ENCODE measurements at places on chromosomes 1 and 21.

DNA sequence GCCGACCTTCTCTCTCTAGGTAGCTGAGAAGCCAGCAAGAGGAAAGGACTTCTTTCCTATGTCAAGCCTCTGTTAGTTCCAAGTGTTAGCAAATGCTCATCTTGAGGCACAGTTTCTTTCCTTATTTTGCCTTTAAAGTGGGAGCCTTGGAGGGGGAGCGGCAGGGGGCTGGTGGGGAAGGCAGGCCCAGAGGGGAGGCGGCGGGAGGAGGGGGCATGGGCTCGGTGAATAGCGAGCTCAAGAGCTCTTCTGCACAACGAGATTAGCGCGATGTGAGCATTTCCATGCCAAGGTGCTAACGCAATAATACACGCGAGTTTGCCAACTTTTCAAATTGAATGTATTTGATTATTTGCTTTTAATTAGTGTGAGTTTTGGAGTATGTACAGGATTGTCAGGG, 372.6 kb downstream of the RPS6KC1 start:
- no peak for DNase-seq

DNA sequence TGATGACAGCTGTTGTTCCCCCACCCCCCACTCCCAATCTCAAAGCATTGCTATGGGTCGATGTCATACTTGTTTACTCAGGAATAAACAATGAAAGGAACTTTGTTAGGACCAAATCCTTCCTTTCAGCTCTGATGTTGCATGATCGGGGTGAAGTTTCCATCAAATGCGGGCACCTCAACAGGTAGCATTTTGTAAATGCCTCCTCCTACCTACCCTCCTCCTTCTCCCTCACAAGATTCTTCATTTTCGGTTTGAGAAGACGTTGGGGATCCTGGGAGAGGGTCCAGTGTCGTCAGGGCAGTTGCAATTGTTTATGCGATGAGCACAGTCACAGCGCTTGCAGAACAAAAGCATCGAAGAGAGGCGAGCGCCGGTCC, 758 bp upstream of the HUNK start:
- no peak for DNase-seq

- no peak for DNase-seq
Observed at GRCh38 chr1:38926091-38926490, 15.5 kb downstream of the RHBDL2 start.

DNA sequence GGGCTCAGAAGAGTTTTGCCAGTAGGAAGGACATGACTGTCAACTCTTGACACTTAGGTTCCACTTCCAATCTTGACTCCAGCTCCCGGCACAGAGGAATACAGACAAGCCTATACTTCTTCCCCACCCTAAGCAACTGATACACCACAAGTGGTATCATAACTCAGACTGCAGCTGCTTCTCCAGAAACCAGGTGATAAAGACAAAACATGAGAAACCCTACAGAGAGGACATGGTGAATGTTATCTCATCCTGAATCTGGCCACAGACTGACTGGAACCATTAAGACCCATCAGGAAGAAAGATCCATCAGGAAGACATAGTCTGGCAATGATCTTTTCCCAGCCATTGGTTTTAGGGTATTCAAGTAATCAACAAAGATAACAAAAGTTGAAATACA, 13.8 kb downstream of the PAXBP1 start:
- no peak for DNase-seq

DNA sequence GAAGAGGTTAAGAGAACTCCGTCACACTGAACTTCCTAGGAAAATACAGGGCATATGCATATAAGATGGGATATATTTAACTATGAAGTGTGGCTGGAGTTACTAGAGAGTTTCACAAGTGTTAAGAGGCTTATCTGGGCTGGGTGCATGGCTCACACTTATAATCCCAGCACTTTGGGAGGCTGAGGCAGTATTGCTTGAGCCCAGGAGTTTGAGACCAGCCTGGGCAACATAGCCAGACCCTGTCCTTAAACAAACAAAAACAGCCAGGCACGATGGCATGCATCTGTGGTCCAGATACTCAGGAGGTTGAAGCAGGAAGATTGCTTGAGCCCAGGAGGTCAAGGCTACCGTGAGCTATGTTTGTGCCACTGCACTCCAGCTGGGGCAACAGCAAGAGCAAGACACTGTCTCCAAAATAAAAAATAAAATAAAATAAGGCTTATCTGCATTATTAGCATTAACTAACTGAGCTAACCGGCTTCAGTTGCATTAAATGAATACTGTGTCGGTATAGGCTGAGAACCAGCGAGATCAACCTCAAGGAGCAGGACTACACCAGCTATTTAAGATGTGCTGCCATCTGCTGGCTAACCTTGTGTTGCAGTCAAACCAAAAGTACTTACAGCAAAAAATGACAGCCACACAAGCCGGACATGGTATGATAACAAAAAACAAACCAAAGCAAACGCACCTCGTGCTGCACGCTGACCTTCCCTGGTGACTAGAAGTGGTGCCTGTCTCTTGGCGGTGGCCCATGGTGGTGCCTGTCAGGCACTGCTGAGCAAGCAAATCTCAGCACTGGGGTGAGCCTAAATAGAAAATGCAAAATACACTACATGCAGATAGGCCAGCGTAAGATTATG, 19.7 kb upstream of the RBBP5 start:
- DNase-seq: peak; percentile 69

- DNase-seq: no peak
Observed at GRCh38 chr1:162135271-162135775, 65.8 kb downstream of the NOS1AP start.

- no peak for DNase-seq
Observed at GRCh38 chr1:168288311-168289052, 7.8 kb downstream of the TBX19 start.

GRCh38 chr1:87044840-87045239, 130.4 kb downstream of the HS2ST1 start:
- DNase-seq: no peak

GRCh38 chr1:195899762-195900352, 708.4 kb downstream of the KCNT2 start:
- DNase-seq: no peak

DNA sequence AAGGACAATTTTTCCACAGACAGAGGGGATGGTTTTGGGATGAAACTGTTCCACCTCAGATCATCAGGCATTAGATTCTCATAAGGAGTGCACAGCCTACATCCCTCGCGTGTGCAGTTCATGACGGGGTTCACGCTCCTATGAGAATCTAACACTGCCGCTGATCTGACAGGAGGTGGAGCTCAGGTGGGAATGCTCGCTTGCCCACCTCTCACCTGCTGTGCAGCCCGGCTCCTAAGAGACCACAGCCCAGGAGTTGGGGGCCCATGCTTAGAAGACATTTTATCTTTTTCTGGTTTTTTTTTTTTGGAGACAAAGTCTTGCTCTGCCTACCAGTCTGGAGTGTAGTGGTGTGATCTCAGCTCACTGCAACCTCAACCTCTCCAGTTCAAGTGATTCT, 16.0 kb downstream of the GNB1 start:
- DNase-seq: no peak

DNA sequence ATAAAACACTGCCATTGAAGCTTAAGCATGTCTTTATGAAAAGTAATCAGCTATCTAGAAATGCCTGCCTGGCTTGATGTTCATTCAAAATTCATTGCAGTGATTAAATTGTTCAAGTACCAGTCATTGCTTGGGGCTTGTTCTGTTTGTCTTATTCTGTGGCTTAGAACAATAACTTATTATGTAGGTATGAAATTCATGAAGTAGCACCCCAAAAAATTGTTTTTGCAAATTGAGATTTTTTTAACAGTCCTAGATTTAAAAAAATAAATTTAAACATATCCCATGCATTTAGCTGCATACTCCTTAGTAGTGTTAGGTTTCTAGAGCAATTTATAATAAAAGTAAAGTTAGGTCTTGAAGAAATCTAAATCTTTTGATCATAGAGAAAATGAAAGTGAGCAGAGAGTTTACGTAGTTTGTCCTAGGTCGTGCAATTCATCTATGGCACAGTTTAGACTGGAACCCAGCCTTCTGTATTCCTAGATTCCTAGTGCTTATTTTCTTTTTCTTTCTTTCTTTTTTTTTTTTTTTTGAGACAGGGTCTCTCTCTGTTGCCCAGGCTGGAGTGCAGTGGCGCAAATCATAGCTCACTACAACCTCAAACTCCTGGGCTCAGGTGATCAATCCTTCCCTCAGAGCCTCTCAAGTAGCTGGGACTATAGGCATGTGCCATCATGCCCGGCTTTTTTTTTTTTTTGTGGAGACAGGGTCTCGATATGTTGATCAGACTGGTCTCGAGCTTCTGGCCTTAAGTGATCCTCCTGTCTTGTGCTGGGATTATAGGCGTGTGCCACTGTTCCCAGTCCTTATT, 9.3 kb downstream of the MIER1 start:
- no peak for DNase-seq

GRCh38 chr21:27333096-27333495, 366.2 kb upstream of the ADAMTS5 start:
- DNase-seq: no peak

All from GM13977 (cell line).